ENCODE measurements at places on chromosomes 2 and 18.

DNA sequence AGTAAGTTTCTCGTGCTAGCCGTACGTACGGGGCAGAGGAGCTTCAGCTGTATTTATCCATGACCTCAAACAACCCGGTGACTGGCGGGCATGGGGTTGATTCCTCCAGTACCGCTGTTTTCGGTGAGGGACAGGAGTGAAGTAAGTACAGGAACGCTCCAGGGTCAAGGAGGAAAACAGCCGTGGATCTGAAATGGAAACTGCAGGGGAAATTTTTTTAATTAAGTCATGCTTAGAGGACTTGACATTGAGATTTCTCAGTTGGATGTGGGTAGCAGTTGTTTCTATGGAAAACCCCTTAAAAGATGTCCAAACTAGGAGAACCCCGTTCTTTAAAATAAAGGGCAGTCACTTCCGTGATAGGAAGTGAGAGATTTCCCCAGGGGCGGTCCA, 1.2 kb downstream of the RAB12 start:
- DNase-seq: no peak

DNA sequence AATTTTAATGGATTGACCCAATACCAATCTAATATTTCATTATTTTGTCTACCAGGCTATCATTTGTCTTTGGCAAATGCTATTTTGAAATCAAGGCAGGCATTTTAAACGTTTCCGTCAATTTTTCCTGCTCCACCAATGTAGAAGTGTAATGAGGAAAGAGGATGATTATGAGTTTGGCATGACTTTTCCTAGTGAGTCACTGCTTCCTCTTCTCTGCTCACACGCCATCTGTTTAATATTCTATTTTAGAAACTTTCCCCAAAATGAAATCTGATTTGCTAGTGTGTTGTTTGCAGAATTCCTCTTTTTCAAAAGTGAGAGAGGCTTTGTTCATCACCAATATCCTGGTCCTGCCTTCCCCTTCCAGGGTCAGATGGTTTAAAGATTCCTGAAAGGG, 42.5 kb upstream of the PID1 start:
- no peak for DNase-seq

- DNase-seq: no peak
These were observed 119.3 kb upstream of the RBBP8 start for GRCh38 chr18:22813648-22814328.

DNA sequence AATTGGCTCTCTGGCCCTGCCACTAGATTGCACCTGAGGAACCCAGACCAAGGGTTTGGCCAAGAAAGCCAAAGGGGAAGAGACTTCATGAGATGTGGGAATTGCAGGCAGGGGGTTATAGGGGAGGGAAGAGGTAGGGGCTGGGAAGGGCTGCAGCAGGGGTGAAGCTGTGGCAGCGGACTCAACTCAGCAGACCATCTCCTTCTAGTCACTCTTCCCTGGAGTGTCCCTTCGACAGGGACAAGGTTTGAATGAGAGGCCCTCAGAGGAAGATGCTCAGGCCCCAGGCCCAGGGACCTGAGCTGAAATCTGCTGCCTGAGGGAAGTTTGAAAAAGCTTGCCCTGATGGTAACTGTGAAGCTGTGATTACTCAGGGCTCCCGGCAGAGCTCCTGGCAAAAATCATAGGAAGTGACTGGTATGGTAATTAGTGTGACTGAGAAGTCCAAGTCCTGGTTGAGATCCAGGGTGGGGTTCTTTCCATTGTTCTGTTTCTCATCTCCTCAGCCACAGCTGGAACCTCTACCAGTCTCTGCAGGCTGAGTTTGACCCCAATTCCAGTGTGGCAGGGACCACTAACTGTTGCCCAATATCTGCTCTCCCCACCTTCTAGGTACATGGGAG, 300.9 kb downstream of the CYP26B1 start:
- DNase-seq: no peak

- no peak for DNase-seq
These were observed 9.2 kb upstream of the SP9 start for GRCh38 chr2:174325373-174326160.

GRCh38 chr2:127220102-127220767, at the start of gene CYP27C1:
CYP27C1 (minus strand) TSS chr2:127220299; CDS start chr2:127220270, 29 bp downstream.
- no peak for DNase-seq

GRCh38 chr2:128196026-128196425, 105.0 kb downstream of the UGGT1 start:
- no peak for DNase-seq

- no peak for DNase-seq
These were observed 34.1 kb downstream of the BCL11A start for GRCh38 chr2:60519231-60519863.

- DNase-seq: no peak
These were observed 583.5 kb downstream of the XIRP2 start for GRCh38 chr2:167471734-167472133.

- peak; percentile 63 for DNase-seq
These were observed 390.9 kb upstream of the SMIM21 start for GRCh38 chr18:75818383-75818782.

DNA sequence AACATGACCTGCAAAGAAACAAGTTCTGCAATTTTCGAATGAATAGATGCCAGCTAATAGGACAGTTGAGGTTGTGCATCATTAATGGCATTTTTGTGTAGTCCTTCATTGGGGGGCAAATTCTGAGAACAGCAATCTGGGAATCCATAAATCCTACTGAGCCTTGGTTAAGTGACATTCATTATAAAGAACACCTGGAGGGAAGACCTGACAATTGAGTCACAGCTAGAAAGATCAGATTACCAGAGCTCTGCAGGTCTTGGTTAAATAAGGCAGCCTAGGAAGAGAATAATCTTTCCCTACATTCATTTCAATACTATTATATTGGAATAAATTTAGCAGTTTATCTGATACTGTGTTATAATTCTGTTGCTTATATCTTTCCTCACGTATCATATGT, 14.3 kb downstream of the KCNH7 start:
- DNase-seq: no peak

DNA sequence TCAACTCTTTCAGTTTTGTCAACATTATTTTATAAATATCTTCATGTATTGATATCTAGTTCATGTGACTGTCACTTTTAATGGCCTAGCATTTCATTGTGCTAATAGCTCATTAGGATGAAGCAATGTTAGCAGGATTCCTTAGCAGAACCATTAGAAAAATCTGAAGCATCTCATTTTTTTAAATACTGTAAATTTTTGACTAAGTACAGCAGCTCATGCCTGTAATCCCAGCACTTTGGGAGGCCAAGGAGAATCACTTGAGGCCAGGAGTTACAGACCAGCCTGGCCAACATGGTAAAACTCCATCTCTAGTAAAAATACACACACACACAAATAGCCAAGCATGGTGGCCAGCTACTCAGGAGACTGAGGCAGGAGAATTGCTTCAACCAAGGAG, 15.6 kb upstream of the ANTXR1 start:
- DNase-seq: no peak

- DNase-seq: no peak
These were observed 538.3 kb downstream of the CNTNAP5 start for GRCh38 chr2:124563426-124563825.

GRCh38 chr2:136342138-136342537, 224.2 kb upstream of the CXCR4 start:
- no peak for DNase-seq

DNA sequence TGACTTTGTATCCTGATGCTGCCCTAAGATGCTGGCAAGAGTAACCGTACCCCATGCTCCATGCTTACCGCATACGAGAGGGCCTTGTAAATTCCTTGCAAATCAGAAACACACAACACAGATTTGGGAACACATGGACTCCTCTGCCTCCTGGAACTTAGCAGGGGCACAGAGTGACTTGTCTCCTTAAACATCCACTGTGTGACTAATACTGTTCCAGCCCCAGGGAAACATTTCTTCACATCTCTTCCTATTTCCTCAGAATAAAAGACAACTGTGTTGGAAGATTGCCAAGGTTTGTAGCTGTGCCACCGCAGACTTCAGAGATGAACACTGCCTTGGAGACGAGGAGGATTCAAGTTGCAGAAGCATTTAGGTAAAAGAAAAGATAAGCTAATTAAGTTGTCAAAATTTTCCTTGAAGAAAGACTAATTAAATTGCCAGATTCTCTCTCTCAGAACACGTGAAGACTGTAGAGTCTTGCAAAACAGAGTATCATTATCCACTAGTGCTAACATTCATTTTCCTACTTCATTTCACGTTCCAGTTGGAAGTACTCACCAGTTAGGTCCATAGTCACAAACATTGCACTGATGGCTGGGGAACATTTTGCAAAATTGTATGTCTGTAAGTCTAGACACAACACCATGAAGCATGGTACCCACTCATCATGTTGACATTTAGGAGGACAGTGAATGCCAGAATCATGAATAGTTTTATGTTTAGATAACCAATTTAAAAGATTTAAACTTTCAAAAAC, 188.8 kb downstream of the TSN start:
- DNase-seq: no peak

DNA sequence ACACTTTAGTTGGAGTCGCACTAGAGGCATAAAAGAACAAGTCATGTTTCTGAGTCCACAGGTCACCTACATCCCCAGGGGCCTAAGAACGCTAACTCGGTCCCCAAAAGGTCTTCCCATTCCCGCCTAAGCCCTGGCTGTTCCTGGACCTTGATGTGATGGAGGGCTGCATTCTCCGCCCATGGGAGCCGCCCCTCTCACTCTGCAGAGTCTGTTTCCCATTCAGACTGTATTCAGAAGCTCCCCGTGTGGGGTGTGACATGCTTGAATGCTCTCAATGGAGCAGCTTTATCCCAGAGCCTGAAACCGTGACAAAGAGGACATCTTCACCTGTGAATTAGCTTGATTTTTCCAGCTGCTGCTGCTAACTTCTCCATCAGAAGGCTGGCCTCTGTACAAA, 319.0 kb upstream of the KLHL29 start:
- no peak for DNase-seq

DNA sequence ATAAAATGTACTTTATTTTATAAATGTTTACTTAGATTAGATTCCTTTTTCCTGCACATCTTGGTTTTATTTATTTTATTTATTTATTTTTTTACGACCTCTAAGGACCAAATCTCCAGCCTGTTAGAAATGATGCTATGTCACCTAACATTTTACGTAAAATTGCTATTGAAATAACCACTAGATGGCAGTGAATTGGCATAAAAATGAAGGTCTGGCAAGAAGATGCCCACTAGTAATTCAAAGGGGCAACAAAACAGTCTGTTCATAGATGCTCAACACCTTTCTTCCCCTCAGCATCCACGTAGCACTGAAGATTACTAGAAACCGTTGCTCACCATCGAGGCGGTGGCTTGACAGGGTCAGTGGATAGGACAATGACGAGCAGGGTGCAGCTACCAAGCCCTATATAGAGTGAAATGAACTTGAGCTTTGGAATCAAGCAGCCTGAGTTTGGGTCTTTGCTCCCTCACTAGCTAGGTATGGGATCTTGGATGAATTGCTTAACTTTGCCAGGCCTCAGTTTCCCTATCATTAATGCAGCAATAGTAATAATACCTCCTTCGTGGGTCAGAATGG, 128.7 kb upstream of the L3MBTL4 start:
- DNase-seq: peak; percentile 50

DNA sequence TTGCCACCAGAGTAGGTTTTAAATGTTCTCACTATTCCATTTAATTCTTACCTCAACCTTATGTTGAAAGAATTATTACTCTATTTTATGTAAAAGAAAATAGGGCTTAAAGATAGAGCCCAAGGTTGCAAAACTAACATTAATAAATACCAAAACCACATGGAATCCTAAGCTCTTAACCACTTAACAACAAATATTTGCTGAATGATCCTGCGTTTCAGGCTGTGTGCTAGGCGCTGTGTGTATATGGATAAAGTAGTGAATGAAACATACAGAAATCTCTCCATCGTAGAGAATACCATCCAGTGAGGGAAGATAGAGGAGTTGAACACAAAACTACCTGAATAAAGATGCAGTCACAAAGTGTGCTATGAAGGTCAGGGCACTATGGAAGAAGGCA, 485.1 kb downstream of the THSD7B start:
- DNase-seq: no peak

DNA sequence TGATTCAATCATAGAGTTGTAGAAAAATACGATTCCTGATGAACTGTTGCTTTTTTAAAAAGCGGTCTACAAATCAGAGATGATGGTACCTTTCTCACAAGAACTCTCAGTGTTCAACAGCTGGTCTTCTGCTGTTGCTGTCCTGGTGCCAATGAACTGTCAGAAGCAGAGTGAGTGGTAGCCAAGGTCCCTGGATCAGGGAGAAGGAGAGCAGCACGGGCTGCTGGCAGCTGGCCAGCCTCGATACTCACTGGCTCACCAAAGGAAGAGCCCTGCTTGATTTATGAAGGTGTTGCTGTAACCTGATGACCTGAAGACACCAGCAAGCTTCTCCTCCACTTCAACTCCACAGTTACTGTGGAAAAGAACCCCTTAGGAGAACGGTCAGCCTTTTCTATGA, 300.8 kb upstream of the SOX11 start:
- peak; percentile 28 for DNase-seq

GRCh38 chr2:175175320-175175719, 6.2 kb downstream of the ATP5MC3 start:
- DNase-seq: no peak

GRCh38 chr2:52502476-52502860, 1265.1 kb upstream of the CHAC2 start:
- no peak for DNase-seq

DNA sequence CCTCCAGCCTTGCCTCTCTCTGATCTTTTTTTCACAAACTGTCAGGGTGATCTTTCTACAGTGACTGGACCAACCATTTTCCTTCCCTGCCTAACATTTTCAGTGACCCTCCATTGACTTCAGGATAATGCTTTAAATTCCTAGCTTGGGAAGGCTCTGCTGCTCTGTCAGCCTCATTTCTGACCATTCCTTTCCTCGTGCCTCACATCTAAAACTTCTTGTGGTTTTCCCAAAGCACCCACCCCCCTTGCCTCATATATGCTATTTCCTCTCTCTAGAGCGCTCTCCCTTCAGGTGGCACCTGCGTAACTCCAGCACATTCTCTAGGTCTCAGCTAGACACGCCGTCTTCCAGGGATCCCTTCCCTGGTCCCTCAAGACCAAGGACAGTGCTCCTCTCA, 37.2 kb downstream of the DRC1 start:
- no peak for DNase-seq

DNA sequence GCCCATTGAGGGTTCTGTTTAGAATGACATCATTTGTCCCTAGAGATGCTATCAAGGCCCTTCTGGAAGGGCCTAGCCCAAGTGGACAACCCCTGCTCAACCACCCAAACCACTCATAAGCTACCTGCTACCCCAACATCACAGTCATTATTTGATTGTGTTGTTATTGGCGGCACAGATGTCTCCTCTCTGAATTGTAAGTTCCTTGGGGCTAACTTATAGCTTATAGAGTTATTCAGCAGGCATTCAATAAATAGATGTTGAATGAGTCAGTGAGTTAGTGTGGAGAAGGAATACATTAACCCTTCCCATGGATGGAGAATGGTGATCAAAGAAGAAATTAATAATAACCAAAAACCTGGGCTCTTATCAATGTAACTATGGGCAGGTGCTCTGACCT, 80.0 kb downstream of the ACAA2 start:
- no peak for DNase-seq

- DNase-seq: no peak
These were observed 527.6 kb upstream of the ID2 start for GRCh38 chr2:8154270-8154669.

DNA sequence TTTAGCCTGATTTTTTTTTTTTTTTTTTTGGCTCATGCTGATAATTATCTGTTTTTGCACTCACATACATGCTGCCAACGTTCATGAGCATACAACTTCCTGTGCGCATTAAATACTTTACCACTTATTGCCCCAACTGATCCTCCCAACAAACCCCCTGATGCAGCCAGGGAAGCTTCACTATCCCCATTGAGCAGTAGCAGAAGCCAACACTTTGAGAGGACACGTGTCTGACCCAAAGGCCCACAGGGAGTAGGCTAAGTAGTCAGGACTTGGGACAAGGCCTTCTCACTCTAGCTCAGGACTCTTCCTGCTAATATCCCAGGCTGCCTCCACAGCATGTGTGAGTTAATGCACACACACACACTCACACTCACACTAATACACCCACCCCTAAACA, 36.2 kb upstream of the MAT2A start:
- no peak for DNase-seq
